Stimulated activated CD4-positive, alpha-beta T cell treated with anti-CD3 and anti-CD28 coated beads, Interleukin-2, amount 100 ng/mL, for 48 hours (primary cell): ENCODE measurements at places on chromosomes 11 and 22.

DNA sequence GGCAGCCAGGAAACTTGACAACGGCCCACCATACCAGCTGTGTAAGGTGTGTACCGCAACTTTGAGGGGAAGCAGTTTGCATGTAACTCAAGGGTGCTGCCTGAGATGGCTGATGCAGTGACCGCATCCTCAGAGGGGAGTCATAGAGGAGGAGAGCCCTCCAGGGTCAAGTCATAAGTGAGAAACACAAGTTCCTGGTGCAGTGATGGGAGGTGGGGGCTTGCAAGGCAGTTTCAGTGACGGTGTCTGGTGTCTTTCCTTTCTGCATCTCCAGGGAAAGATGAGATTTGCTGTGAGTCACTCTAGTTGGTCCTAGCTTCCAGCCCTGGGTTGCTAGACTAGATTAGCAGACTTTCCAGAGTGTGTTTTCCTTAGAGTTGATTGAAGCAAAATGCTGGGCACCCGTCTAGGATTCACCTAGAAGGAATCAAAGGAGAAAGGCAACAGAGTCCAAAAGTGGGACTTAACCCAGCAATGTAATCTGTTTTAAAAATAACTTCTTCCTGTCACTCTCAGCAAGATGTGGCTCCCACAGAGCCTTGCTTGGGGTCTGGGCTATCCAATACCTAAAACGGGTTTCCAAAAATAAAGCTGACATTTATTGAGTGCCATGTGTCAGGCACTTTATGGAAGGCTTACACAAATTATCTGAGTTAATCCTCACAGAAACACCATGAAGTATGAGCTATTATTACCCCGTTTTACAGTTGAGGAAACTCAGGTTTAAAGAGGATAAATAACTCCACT is 265.4 kb upstream of the PLET1 start:
- no peak for DNase-seq

DNA sequence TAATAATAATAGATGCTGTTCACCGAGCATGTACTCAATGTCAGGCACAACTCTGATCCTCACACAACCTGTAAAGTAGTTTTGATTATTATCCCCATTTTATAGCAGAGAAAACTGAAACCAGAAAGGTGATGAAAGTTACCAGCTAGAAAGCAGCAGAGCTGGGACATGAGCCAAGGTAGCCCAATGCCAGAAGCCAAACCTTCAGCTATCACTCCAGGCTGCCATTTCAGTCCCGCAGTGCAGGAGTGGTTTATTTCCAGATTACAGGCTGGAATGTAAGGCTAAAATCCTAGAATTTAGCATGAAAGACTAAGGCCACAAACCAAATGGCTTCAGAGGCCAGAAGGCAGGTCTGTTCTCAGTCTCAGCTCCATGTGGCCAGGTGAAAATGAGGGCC is 108.8 kb downstream of the TENM4 start:
- no peak for DNase-seq

DNA sequence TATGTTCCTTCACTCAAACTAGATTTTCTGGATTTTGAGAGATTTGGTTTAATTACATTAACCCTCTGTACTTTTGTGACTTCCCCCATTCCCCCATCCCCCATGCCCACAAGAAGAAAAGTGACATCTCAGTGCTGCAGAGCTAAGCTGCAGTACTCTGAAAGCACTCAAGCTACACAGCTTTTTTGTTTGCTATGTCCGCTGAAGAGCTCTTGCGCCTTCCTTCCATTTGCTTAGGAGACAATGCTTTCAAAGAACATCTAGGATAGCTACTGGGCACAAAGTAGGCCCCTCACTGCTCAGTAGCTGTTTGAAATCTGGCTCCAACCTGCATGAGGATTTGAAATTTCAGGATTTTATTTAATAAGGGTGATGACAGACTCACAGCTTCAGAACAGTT is 69.7 kb downstream of the SLC17A6 start:
- no peak for DNase-seq

DNA sequence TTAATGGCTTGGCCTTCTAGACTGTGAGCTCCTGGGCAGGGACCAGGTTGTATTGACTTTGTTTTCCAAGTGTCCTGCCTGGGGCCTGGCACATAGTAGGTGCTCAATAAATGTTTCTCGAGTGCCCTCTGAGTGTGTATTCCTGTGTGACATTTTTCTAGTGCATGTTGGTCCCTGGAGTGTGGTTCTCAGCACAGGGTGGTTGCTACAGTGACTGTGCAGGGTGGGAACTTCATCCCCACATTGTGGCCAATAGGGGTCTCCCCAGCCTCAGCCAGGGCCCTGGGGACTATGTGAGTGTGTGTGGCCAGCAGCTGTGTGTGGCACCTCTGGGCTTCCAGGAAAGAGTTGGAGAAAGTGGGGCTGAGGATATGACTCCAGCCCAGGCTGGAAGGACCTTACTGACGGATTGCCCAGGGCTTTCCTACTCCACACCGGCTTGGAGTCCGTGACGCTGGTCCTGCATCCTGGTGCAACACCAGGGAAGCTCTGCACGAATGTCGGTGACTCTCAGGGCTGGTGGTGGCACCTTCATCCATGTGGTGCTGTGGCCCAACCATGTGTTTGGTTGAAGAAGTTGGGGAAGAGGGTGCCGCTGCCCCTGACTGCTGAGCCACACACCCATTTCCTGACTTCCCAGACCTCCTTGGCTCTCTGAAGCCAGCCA is 9.0 kb upstream of the MARK2 start:
- DNase-seq = no peak

DNA sequence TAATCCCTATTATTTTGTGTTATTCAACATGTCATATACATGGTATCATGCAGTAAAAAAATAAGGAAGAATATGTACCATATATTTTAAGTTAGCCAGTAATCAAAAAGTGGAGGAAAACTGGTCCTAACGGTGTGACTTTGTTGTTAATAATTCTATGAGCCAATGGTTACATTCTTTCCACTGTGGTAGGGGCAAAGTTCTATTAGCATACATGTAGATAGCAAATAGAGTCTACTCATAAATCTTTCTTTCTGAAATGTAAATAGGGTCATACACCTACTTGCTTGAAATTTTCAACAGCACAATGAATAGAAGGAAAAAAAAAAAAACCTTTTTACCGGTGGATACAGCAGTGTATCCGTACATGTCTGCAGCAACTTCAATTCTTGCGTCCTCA is 364.8 kb downstream of the RAB38 start:
- DNase-seq = no peak

GRCh38 chr11:17752144-17752543 is 17.6 kb downstream of the KCNC1 start:
- DNase-seq = no peak

DNA sequence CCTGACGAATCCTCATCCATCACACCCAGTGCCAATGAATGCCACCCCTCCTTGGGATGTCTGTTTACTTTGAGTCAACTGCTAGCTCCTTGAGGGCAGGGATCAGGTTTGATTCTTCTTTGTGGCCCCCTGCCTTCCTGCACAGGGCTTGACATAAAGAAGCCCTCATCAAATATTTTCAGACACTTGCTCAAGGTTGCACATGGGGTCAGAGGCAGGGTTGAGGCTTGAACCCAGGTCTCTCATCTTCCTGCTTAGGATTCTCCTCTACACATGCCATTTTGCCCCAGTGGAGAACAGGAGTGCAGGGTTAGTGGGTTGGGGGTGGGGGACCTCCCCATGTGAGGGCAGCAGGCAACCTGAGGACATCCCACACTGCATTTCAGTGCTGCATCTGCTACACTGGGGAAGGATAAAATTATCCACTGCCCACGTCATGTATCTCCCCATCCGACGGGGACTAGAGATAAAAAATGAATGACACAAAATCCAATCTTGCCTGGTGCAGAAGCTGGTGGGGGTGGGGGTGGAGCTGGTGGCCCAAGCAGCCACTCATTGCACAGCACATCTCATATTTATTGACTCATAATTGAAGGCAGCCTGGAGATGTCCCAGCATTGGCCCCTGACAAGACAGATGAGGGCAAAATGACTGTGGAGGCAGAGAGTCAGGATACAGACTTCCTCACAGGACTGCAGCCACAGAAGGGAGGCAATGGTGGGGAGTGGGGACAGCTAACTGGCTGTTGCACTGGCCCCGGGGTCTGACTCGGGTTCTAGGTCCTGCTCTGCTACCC is 41.3 kb downstream of the NEU3 start:
- DNase-seq = no peak

DNA sequence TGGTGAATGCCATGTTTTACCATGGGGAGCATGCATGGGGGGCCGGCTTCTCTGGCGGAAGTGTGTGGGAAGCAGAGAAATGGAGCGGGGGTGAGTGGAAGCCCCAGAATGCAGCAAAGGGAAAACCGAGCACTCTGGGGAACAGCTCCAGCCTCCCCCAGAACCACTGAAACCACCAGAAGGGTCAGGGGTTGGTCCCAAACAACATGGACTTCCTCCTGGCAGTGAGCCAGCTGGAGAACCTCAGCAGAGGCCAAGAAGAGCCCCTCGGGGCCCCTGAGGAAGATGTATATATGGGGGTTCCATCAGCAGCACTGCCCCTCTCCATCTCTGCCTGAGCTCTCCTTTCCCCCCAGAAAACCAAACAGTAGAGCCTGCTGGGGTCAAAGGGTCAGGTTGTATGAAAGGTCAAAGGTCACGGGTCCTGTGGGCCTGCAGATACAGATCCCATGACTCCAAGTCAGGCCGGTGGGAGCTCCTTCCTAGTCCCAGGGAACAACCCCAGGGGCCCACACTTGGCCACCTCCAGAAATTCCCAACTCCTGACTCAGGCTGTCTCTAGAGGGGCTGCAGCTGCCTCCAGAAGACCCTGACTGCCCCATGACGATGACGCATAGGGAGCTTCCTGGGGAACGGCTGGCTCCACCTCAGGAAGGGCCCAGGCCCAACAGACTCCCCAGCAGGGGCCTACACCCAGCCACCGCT is 48.5 kb upstream of the TIMP3 start:
- DNase-seq = no peak

DNA sequence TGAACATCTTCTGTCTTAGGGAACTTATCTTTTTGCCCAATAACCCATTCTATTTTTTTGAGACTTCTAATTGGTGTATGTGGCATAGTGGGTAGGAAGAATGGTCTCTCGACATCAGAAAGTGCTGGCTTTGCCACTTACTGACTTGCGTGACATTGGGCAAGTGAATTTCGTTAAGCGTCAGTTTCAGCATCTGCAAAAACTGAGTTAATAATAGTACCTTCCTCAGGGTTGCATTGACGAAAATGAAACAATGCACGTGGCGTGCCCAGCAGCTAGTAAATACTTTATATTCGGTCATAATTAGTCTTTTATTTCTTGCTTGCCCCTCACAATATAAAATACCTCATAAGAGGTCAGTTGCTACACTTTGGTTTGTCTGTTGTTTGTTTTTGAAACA is 12.5 kb upstream of the GRIK4 start:
- DNase-seq = no peak

GRCh38 chr22:24361976-24362646 is 65.3 kb upstream of the ADORA2A start:
- DNase-seq = no peak

DNA sequence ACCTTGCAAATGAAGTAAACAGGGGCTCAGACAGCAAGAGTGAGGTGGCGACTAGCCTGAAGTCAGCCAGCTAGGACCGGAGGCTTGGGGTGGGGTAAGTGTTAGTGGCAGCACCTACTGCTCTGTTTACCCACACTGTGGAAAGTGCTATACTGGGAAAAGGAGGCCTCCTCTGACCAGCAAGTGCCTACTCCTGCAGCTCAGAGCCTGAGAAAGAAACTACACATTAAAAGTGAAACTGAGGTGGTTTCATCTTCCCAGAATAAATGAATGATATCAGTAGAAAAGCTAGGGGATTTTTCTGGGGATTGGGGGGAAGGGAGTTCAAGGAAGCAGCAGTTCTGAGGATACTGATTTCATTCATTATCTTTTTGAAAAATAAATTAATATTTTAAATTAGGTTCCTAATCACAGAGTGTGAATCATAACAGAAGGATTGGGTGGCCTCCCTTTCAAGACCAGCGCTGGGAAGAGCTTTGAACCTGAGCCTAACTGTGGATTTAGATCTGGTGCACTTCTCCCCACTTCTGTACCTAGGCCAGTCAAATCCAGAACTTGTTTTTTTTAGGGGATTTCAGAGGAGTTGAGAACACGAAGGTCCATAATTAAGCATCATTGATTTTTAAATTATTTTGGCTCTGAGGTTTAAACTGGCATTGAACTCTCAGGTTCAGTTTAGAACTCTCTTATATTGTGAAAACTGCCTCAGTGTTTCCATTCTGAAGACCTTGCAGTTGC is 48.1 kb upstream of the GRAMD1B start:
- DNase-seq = peak; percentile 43

GRCh38 chr11:128468111-128468510 is 119.2 kb downstream of the ETS1 start:
- no peak for DNase-seq

- DNase-seq = peak; percentile 56
These were observed at the start of gene XNDC1N for GRCh38 chr11:71927820-71928736. XNDC1N (minus strand) TSS chr11:71928594; CDS start chr11:71923353, 5,241 bp downstream.

- DNase-seq = peak; percentile 44
These were observed 6.8 kb downstream of the BID start for GRCh38 chr22:17767233-17768065.

DNA sequence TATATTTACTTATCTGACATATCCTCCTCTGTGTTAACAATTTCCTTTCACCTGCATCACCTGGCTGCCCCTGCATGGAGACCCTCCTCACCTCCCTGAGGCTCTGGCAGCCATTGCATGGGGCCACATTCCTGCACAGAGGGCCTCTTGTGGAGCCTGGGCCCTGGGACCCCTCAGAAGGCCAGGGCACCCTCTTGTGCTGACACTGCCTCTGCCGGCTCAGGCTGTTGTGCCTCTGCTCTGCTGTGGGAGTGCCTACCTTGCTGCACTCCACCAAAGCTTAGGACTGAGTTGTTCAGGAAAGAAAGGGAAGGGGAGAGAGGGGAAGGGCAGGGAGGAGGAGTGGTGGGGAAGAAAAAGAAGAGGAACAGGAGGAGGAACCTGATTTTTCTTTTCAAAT is 194.5 kb downstream of the ADAMTS15 start:
- DNase-seq = no peak
